ENCODE measurements at places on chromosomes 3 and 15.

DNA sequence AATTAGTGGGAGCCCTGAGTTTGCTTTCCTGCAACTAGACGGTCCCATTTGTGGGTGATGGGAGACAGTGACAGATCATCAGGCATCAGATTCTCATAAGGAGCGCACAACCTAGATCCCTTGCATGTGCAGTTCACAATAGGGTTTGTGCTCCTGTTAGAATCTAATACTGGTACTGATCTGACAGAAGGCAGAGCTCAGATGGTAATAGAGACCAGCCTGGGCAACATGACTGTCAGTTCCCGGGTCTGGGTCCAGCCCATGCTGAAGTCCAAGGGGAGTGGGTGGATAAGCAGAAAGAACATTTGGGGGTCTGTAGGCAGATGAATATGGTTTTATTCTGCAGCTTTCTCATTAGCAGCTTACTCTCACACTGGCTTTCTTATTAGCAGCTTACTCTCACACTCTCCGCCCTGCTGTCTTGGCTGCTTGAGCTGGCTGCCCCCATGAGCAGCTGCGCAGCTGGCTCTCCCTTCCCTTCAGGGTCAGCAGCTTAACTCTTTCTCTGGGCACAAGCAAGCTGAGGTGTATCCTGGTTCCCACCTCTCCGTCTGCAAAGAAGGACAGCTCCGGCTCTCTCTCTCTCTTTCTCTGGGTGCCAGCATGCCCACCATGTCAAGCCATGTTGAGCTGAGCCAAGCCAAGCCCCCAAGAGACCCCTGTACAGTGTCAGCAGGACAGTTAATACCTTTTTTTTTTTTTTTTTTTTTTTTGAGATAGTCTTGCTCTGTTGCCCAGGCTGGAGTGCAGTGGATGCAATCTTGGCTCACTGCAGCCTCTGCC lies 46.5 kb downstream of the KLHDC8B start:
- no peak for DNase-seq

GRCh38 chr3:122719273-122719921 lies 38.8 kb downstream of the PARP14 start:
- DNase-seq = no peak

- no peak for DNase-seq
These were observed 388.7 kb upstream of the CFAP20DC start for GRCh38 chr3:59438492-59438891.

DNA sequence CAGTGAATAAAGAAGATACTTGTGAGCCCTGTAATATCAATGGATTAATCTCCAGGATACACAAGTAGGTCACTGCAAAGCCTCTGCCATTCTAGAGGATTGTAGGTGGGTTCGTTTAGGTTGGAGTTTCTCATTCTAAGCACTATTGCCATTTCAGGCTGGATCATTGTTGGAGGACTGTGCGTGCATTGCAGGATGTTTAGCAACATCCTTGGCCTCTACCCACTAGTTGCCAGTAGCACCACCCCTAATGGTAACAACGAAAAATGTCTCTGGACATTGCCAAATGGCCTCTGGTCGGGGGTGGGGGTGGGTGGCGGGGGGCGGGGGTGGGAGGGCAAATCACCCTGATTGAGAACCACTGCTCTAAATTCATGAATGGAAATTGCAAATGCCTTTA lies 4.9 kb upstream of the IFT57 start:
- no peak for DNase-seq

DNA sequence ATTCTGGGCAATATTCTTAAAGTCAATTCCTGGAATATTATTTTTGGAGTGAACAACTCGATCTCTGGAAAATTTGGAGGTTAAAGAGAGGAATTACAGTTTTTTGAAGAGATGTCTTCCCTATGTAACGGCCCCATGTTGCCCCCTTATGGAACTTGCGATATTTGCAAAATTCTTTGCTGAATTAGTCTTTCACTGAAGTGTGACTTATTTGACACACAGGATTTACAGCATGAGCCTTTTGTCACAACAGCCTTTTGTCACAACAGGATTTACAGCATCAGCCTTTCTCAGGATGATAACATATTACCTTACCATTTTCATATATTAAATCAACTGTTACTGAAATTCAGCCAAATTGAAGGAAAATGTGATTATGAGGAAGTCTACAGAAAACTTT lies 37.8 kb upstream of the SPTSSB start:
- no peak for DNase-seq

- DNase-seq = no peak
These were observed 465.5 kb upstream of the PPP2R3A start for GRCh38 chr3:135500034-135500433.

DNA sequence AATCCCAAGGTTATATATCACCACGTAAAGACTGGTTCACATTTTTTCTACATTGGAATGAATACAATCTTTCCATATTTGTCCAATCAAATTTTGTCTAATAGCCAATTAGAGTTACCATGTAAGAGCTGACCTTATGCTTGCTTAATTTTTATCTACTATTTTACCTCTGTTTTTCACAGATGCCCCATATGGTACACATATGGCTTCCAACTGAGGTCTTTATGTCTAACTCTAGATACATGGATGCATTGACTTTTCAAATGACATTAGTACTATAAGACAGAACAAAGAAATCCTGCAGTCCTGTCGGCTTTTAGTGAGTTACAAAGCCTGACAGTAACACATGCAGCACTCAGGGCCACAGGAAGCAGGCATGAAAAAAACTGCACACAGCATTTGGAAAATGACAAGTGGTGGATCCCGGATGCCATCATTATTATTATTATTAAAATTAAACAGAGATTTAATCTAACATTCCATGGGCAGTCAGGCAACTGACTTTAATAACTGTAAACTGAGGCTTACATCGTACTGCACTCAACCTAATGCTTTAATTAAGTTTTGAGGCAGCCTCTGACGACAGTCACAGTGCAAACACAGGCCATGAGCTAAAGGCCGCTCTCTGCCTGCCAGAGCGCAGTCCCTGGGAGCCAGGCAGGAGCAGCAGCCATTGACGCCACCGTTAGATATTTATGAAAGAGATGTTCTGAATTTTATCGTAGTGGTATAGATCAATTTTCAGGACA lies 113.9 kb upstream of the TMCO5A start:
- DNase-seq = no peak

GRCh38 chr3:9167222-9167621 lies 82.2 kb downstream of the SRGAP3 start:
- DNase-seq = no peak

DNA sequence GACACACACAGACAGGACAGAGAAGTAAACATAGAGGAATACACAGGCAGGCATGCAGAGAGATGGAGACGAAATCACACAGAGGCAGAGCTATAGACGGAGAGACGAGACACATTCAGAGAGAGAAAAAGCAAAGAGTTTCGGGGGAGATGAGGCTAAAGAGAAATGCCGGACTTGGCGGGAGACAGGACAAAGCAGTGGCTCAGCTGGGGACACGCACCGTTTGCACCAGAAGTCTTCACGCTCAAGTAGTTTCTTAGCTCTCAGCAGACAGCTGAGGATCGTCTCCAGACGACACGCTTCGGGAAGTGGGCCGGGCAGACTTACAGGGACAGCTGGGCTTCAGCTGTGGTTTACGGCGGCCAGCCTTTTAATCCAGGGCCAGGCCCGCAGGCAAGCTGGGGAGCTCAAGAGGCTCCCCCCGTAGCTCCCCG lies 56.2 kb upstream of the DLG1 start:
- DNase-seq = no peak

DNA sequence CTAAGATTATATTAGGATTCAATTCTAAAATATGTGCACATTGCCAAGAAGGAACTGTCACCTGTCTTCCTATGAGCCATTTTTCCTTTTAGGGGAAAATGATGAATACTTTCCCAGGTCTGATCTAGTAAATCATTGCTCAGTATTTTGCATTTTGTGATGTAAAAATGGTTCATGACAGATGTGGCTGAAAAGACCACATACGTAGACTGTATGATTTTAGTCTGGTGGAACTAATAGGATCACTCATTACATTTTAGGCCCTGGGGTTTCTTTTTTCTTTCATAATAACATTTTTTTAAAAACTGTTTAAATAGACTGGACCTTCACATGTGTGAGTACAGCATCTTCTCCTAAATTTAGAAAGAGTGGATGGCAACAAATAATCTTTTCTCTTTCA lies 201.7 kb upstream of the MLF1 start:
- no peak for DNase-seq

- DNase-seq = no peak
These were observed 38.2 kb downstream of the SLITRK3 start for GRCh38 chr3:165158011-165158410.

- no peak for DNase-seq
These were observed 5.4 kb upstream of the PLOD2 start for GRCh38 chr3:146166415-146166821.

- no peak for DNase-seq
These were observed 20.4 kb downstream of the ISG20 start for GRCh38 chr15:88658972-88659931.

- no peak for DNase-seq
These were observed 25.5 kb downstream of the PGPEP1L start for GRCh38 chr15:98981851-98982722.

GRCh38 chr15:73677146-73677607 lies 7.0 kb upstream of the CD276 start:
- peak; percentile 38 for DNase-seq

GRCh38 chr3:13285007-13285567 lies 135.0 kb downstream of the NUP210 start:
- no peak for DNase-seq

DNA sequence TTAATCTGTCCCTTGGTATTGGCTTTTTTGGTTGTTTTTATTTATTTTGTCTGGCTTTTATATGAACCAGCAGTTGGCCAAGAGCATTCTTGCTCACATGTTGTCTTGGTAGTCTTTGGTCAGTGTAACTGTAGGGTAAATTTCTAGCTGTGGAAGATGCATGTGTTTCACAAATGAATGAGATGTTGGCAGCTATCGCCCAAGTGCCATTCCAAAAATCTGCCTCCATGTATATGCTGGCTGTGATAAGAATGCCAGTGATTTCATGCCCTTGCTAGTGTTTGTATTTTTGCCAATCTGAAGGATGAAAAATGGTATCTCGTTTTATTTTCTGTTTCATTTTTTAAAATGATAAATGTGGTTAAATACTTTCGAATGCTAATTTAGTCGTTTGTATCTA lies 50.1 kb downstream of the TLNRD1 start:
- no peak for DNase-seq

GRCh38 chr3:55579496-55579895 lies 92.4 kb upstream of the WNT5A start:
- no peak for DNase-seq
